BE2C (cell line): ENCODE measurements at places on chromosomes 5 and 9.
A peak's percentile ranks its signal among the peaks of the same experiment; 100 is the strongest.

DNA sequence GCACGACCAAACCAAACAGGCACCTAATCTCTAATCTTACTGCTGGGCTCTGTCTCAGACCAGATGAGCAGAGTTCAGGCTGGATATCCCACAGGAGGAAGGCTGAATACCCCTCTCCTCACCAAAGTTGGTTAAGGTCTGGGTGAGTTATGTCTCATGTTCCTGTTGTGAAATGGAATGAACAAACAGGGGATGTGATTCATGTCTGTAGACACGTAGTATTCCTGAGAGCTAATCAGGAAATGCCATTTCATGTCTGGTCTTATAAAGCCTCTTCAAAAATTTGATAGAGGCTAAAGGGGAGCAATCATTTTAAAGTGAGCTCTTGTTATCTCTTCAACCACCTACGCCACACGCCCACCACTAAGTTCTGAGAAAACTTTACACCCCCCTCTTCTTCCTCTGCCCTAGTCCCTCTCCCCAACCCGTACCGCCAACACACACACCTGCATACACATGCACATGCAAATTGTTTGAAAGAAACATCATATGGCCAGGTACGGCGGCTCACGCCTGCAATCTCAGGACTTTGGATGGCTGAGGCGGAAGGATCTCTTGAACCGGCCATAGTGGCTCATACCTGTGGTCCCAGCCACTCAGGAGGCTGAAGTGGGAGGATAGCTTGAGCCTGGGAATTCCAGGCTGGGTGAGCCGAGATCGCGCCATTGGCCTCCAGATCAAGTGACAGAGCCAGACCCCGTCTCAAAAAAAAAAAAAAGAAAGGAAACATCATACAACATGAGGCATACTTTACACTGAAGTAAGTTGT lies 69.8 kb upstream of the RAI14 start:
- DNase-seq = no peak

- no peak for DNase-seq
Observed at GRCh38 chr5:124783285-124783684, 36.8 kb upstream of the ZNF608 start.

GRCh38 chr9:87883990-87884389 lies 1.3 kb downstream of the SPATA31E1 start:
- no peak for DNase-seq

- DNase-seq = no peak
Observed at GRCh38 chr5:79959407-79959806, 31.7 kb downstream of the MTX3 start.

DNA sequence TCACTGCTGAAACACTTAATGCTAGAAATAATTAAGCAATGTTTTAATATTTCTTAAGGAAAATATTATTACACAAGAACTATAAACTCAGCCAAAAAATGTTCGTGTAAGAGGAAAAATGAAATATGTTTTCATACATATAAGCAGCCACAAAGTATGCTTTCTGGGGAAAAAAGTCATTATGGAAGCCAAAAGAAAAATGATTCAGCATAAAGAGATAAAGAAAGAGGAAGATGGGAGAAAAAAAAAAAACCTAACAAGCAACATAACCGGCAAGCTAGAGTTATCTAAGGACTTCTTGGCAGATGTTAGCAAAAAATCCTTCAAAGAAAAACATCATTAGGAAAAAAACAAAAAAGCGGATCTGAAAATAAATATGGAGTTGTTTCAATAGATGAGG lies 179.1 kb downstream of the MUSK start:
- DNase-seq = no peak

DNA sequence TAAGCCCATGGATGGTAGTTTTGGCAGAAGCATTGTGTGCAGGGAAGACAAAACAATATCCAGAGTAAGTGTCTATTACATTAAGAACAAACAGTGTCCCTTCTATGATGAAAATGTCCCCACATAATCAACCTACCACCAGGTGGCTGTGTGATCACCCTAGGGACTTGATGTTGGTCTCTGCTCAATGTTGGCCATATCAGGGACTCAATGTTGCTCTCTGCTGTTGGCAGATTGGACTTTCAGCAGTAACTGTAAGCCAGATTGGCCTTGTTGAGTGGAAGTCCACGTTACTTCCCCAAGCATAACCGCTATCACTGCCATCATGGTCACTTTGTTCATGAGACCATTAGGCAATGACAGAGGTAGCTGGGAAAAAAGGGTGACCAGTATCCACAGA lies 52.8 kb upstream of the PRSS3 start:
- DNase-seq = peak; percentile 27

DNA sequence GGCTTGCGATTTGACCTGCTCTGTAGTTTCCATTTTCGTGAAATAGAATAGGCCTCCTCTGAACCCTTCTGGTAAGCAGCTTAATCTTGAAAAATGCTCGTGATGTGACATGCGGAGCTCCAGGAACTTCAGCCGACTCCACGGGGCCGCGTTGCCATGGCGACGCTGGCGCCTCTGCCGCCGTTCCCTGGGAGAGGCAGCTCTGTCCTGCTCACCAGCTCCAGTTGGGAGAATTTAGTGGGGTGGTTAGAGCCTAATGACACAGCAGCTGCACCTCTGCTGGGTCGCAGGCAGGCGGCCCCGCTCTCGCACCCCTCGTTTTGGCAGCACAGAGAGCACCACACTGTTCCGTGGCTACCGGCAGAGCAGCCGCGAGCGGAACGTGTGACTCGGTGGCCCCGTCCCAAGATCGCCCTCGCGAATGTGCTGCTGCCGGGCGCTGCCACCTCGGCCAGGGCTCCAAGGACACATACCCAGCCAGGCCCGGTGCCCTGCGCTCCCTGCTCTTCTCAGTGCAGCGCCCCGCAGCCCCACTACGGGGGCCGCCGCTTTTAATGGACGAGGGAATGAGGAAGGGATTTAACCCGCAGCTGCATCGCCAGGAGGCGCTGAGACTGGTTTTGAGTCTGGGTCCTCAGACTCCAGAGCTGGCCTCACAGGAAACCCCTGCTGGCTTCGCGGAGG lies 131.2 kb upstream of the LMX1B start:
- DNase-seq = peak; percentile 61

DNA sequence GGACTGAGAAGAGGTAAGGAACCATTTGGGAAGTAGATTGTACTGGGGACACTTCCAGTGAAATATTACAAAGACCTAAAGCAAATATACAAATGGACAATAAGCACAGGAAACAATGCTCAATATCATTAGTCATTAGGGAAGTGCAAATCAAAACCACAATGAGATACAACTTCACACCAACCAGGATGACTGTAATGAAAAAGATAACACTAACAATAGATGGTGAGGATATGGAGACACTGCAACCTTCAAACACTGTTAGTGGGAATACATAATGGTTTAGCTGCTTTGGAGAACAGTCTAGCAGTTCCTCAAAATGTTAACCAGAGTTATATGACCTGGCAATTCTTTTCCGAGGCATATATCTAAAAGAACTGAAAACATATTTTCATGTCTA lies 149.7 kb downstream of the TRPM3 start:
- DNase-seq = no peak

DNA sequence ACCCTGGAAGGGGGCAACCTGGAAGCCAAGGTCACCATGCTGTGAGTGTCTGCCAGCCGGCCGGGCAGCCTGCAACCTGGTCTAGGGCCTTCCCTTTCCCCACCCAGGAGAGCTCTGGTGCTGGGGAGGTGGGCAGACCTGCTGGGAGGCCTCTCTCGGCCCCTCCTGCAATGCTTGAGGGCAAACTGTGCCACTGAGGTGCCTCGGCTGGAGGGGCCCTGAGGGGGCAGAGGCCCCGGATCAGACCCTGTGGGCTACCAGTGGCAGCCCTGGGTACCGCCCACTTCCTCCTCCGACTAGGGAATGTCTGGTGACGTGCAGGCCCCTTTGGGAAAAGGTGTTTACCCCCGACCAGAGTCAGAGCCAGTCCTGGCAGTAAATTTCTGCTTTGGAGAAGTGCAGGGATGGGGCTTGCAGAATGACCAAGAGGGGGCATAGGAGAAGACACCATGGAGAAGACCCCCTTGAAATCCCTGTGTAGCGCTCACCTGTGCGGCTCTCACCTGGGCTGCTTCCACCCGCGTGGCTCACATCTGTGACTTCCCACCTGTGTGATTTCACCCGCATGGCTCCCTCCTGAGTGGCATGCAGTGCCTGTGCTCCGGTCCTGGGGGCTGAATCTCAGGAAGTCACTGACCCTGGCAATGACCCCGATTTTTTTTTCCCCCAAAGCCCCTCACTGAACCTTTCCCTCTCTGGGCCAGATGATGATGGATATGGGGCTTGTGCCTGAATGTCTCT lies 1.1 kb downstream of the LCN1 start:
- DNase-seq = no peak

DNA sequence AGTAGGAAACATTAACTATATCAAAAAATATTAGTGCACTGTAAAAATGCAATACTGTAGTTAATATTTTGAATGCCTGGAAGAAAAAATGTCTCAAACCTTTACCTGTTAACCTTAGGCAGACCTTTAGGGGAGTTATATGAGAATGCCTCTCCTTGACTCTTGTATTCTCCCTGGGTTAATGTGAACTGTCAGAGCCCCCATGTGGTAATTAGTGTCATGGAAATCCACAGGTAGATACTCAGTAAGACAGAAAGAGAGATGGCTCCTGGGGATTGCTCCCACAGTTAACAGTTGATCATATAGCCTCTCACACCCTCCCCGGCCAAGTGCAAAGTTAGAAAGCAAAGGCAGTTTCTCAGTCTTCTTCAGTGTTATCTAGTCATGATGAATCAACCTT lies 742.8 kb downstream of the NR2F1-AS1 start:
- DNase-seq = no peak

- DNase-seq = no peak
Observed at GRCh38 chr5:181024245-181025064, 15.6 kb upstream of the BTNL9 start.

- DNase-seq = no peak
Observed at GRCh38 chr5:132684922-132685720, 11.3 kb downstream of the IL4 start.

DNA sequence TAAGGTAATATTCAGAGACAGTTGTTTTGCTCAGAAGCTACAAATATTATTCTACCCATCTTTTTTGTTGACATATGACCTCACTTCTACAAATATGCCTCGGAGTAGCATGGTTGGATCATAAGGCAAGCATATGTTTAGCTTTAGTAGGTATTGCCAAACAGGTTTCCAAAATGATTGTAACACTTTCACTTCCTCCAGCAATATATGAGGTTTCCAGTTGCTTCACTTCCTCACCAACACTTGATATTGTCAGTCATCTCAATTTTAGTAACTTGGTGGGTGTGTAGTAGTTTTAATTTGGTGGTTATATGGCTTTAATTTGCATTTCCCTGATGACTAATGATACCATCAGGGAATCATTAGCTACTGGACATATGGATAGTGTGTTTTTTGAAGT lies 46.7 kb downstream of the TNFSF8 start:
- DNase-seq = no peak

GRCh38 chr9:93315118-93315517 lies 131.2 kb downstream of the WNK2 start:
- no peak for DNase-seq

DNA sequence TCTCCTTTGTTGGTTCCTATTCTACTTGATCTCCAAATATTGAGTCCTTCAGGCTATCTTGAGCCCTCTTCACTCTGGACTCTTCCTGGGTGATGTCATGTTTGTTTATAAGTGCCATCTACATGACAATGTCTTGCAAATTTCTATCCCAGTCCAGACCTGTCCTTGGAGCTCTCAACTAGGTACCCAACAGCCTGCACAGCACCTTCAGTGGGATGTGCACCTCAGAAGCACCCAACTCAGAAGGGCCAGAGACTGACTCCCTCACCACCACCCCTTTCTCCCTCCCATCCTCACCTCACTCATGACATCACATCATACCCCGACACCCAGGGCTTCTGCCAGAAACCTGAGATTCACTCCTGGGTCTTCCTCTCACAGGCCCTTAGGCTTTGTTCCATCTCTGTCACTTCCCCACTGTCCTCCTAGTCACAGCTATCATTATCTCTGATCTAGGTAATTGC lies 14.4 kb downstream of the TXN start:
- no peak for DNase-seq
